Pancreas (tissue), 10 donors: ENCODE measurements at places on chromosomes 3 and 15.

- DNase-seq, result no peak
These were observed 608.5 kb upstream of the AGTR1 start for GRCh38 chr3:148089171-148089570.

DNA sequence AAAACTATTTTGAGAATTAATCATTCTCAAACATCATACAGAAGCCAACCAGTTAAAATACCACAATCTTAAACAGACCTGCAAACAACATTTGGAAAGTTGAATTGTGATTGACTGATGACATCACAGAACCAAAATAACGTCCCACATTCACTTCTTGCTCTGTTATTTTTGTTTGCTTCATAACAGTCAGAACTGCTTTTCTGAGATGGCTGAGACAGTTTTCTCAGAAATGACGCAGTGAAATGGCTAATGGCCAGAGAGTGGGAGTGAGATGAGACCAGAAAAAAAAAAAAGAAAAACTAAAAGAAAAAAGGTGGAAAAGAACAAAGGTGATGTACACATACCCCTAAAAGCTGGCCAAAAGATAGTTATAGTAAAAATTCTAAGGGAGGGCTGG, 1061.2 kb downstream of the FHIT start:
- no peak for DNase-seq

- peak; percentile 58 for DNase-seq
These were observed 122.5 kb upstream of the ZBED2 start for GRCh38 chr3:111717601-111718000.

DNA sequence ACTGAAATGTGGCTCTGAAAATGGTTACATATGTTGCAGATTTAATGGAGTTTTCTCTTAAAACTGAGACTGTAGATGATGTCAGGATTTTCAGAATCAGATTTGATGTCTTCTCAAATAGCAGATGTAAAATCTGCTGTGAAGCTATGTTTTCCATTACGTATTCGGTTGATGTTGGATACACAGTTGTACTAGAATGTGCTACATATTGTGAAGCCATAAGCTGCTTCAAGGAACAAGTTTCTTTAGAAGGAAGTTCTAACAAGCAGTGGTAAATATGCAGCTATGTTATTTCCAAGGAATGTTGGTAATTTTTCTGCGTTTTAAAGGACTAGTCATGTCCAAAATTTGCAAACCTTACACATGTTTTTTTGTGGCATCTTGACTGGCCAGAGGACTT, 197.7 kb downstream of the RBMS3 start:
- no peak for DNase-seq

- DNase-seq, result no peak
These were observed 118.6 kb upstream of the PRICKLE2 start for GRCh38 chr3:64343689-64344430.

- no peak for DNase-seq
These were observed 217.0 kb downstream of the ZNF621 start for GRCh38 chr3:40741729-40742128.

DNA sequence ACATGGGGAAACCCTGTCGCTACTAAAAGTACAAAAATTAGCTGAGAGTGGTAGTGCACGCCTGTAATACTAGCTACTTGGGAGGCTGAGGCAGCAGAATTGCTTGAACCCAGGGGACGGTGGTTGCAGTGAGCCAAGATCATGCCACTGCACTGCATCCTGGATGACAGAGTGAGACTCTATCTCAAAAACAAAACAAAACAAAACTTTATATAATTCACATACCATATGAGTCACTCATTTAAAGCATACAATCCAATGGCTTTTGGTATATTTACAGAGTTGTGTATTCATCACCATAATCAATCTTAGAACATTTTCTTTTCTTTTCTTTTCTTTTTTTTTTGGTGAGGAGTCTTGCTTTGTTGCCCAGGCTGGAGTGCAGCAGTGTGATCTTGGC, 8.7 kb downstream of the PXK start:
- no peak for DNase-seq

DNA sequence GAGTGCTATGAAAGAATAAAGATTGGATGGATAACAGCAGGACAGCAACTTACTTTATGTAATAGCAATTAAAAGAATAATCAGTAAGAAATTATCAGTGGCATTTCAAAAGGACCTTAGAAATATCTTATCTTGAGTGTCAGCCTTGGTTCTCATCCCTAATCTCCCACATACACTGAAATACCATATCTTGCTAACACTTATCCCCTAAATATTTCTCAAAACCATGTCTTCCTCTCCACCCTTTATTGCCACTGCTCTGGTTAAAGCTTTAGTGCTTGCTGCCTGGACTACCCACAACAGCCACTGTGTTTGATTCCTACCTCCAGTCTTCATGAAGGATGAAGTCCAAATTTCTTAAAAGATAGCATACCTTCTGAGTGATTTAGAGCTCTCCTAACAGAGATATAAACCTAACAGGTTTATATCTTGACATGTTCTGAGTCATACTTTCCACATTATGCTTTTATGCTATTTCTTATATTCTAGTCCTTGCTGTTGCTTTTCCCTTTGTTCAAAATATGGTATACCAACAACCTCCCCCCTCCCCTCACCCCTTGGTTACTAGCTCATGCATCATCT, 202.8 kb downstream of the RSRC1 start:
- DNase-seq, result no peak
